Activated T-cell treated with anti-CD3 and anti-CD28 coated beads, Interleukin-2, amount 50 U/mL, for 1 hour (primary cell): ENCODE measurements at places on chromosomes 5 and 9.

- DNase-seq: no peak
These were observed 155.0 kb upstream of the CLINT1 start for GRCh38 chr5:158013939-158014338.

- DNase-seq: no peak
These were observed 1065.4 kb downstream of the TAF11L14 start for GRCh38 chr5:18699681-18700080.

DNA sequence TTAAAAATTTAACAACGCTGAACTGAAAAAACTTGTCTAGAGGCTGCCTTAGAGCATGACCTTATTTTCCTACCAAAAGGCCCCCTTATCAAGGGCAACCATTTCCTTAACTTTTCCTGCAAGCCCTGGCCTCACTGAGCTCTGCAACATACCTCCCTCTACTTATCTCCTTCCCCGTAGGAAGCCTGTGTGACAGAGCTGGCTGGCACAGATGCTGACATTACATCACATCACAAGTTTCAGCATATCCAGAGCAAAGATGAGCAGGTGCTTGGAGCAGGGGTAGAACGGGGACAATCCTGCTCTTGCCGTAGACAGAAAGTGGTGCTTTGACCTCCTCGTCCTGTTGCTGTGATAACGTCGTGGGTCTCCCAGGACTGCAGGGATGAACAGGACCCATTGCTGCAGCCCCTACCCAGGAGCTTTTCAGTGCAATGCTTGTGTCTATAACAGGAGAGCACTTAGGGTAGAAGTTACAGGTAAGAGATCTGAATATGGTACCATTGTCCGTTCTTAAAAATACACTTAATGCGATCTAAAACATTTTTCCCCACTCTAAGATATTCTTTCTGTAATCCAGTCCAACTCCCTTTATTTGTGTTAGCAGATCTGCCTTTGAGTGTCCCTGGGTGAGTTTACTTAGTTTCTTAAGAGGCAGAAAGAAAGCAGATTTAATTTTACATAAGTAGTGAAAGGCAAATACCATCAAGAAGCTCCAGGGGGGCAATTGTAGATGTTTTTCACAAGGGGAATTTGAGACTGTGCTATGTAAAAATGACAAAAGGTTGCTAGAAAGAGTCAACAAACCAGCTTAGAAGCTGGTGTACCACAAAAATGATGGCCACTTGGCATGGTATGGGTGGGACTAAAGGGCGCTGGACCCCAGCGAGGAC, 101.9 kb upstream of the EFNA5 start:
- no peak for DNase-seq

GRCh38 chr9:37501957-37502596, 16.3 kb downstream of the POLR1E start:
- no peak for DNase-seq

DNA sequence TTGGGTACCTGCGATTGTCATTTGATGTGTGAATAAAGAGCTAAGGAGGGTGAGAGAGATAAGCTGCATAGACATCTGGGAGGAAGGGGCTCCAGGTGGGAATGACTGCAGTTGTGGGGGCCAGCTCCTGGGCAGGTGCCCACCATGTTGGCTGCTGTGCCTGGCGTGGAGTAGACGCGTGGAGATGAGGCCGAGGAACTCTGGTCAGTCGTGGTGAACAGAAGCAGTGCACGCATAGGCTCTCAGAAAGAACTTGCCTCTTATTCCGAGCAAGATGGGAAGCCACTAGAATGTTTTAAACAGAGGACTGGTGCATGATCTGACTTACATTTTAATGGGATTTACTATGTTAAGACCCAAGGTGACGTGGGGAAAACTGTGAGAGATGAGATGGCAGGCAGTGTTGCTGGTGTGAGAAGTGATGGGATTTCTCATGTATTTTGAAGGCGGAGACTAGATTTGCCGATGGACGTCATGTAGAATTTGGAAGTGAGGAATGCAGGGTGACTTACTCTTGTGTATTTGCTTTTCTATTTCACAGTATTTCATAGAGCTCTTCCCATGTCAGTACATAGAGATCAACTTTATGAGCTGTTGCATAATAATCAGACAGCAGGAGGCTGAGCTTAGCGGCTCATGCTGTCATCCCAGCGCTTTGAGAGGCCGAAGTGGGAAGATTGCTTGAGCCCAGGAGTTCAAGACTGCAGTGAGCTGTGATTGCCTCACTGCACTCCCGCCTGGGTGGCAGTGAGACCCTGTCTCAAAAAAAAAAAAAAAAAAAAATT, 71.1 kb downstream of the EHMT1 start:
- no peak for DNase-seq

GRCh38 chr9:131227112-131227958, 49.0 kb downstream of the FAM78A start:
- no peak for DNase-seq

GRCh38 chr9:107158321-107158720, 124.8 kb upstream of the RAD23B start:
- no peak for DNase-seq

GRCh38 chr9:96008502-96009222, 133.2 kb downstream of the ERCC6L2 start:
- DNase-seq: no peak
